ENCODE measurements at places on chromosomes 6 and 20.

GRCh38 chr6:7218406-7218988 lies 94.5 kb downstream of the SSR1 start:
- DNase-seq, result no peak
- H3K4me3 ChIP-seq, result no peak overlapping the region
- H3K4me1 ChIP-seq, result no peaks in the 10 kb centered on the region
- no peaks in the 10 kb centered on the region for H3K27me3 ChIP-seq
- peaks cover 22% of the 10 kb centered on the region for H3K36me3 ChIP-seq
- peak overlapping the region; percentile 70 for H3K27ac ChIP-seq

DNA sequence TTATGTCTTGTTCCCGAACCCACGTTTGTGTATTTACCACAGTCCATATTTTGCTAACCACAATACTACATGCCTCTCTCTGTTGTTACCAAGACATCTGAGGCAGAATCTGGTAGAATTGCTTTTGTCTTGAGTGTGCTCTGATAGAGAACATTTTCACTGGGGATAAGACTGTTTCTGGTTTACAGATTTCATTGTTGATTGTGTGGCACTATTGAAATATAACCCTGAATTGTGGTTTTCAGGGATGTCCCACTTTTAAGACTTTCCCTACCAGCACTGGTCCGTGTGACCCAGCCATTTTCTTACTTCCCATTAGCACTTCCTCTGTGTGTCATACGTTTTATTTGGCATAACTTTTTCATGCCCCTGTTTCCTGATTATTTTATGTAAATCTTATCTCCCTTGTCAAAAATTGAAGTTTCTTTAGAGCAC lies 12.2 kb downstream of the NCOA7 start:
- H3K27ac ChIP-seq, result peak overlapping the region; percentile 32
- no peak for DNase-seq
- H3K4me1 ChIP-seq, result no peaks in the 10 kb centered on the region
- H3K27me3 ChIP-seq, result no peaks in the 10 kb centered on the region
- no peaks in the 10 kb centered on the region for H3K36me3 ChIP-seq

GRCh38 chr6:3227363-3228045 lies at the start of gene TUBB2B:
TUBB2B (minus strand) TSS chr6:3227653; CDS start chr6:3227543, 110 bp downstream.
- peaks cover 14% of the 10 kb centered on the region for H3K27me3 ChIP-seq
- peaks cover 51% of the 10 kb centered on the region for H3K4me1 ChIP-seq
- DNase-seq, result no peak

DNA sequence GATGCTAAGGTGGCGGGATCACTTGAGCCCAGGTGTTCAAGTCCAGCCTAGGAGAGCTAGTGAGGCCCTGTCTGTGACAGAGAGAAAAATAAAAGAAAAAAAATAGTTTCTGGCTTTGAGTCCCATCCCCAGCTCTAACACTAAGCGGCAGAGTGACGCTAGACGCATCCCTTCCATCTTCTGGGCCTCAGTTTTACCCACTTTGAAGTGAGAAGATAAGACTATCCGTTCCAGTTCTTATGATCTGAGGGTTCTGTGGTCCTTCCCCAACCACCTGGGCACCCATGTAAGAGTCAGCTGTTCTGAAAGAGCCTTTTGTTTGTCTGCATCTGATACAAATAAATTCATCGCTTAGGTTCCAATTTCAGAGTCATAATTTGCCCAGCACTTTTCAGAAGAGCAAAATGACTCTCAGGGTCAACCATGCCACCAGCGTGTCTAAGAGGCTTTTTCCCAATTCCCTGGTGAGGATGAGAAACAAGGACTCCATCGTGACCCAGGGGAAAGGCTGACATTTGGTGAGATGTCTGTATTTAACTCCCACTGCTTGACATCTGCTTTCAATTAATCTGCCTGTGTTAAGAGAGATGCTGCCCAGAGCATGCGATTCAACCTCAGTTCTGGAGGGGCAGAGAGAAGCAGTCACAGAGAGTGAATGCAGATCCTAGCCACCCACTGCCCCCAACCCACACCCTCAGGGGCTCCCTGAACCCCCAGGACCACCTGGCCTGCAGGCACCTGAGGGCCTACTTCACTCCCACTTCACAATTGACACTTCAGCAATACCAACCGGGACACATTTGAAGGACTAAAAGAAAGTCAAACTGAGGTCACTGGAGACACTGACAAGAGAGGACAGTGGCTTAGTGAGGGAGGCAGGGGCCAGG lies 131.6 kb upstream of the TOP1 start:
- H3K27me3 ChIP-seq, result no peaks in the 10 kb centered on the region
- H3K36me3 ChIP-seq, result no peaks in the 10 kb centered on the region
- no peak for DNase-seq
- no peak overlapping the region for H3K27ac ChIP-seq
- H3K4me3 ChIP-seq, result no peak overlapping the region

DNA sequence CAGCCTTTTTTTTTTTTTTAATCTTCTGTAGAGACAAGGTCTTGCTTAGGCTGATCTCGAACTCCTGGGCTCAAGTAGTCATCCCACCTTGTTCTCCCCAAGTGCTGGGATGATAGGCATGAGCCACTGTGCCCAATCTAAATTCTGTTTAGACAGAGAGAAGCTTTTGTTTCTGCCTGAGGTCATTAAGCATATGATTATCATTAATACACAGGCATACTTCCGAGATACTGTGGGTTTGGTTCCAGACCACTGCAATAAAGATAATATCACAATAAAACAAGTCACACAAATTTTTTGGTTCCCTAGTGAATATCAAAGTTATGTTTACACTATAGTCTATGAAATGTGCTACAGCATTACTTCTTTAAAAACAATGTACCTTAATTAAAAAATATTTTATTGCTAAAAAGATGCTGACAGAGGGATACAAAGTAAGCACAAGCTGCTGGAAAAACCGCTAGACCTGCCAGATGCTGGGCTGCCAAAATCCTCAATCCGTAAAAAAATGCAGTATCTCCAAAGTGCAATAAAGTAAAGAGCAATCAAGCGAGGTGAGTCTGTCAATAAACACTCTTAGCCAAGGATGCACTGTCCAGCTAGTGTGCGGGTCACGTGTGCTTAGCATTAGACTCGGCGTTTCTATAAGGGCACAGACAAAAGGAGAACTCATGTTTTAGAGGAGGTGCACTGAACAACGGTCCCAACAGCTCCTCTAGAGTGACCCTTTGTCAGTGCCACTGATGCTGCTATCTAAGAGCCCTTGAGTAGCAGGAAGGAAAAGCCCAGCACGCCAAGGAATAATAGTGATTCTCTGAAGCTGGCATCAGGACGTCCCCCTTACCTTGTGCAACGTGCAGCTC lies 16.1 kb downstream of the TXNDC5 start:
- H3K27me3 ChIP-seq, result no peaks in the 10 kb centered on the region
- no peak overlapping the region for H3K4me3 ChIP-seq
- no peaks in the 10 kb centered on the region for H3K4me1 ChIP-seq
- no peak overlapping the region for H3K27ac ChIP-seq
- DNase-seq, result no peak

GRCh38 chr6:130794010-130794697 lies 33.1 kb upstream of the SMLR1 start:
- H3K4me3 ChIP-seq, result no peak overlapping the region
- no peaks in the 10 kb centered on the region for H3K36me3 ChIP-seq
- no peak for DNase-seq
- H3K4me1 ChIP-seq, result peaks cover 4% of the 10 kb centered on the region
- no peaks in the 10 kb centered on the region for H3K27me3 ChIP-seq

DNA sequence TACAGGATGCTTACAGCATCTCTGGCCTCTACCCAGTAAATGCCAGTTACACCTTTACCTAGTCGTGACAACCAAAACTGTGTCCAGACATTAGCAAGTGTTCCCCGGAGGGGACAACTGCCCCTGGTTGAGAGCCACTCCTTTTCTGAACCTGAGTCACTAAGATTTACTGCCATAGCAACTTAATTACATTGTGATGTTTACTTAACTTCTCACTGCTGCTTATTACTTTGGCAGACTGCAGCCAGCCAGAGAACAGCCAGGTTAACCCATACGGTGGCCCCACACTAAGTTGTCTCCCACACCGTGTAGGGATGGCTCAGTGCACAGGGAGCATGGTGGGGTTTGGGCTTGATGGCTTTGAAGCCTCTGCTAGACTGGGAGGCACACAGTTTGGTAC lies 204.7 kb upstream of the SULF2 start:
- H3K27ac ChIP-seq, result no peak overlapping the region
- no peaks in the 10 kb centered on the region for H3K4me1 ChIP-seq
- no peaks in the 10 kb centered on the region for H3K36me3 ChIP-seq
- H3K27me3 ChIP-seq, result no peaks in the 10 kb centered on the region
- no peak for DNase-seq

DNA sequence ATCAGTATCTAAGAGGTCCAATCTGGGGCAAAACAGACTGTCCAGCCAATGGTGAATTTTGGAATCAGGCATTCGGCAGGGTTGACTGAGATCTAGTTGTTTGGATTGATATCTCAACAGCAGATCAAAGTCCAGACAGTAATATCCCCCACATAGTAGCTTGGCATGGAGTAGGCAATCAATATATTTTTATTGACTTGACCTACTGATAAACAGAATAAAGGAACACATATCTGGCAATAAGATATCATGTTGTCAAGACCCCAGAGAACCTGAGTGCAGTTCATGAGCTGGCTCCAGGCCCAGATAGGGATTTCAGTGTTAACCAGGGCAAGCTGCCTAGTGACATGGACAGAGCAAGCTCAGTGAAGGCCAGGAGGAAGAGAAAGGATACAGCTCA lies 34.4 kb downstream of the TNFAIP3 start:
- no peak overlapping the region for H3K27ac ChIP-seq
- no peaks in the 10 kb centered on the region for H3K36me3 ChIP-seq
- H3K4me3 ChIP-seq, result no peak overlapping the region

DNA sequence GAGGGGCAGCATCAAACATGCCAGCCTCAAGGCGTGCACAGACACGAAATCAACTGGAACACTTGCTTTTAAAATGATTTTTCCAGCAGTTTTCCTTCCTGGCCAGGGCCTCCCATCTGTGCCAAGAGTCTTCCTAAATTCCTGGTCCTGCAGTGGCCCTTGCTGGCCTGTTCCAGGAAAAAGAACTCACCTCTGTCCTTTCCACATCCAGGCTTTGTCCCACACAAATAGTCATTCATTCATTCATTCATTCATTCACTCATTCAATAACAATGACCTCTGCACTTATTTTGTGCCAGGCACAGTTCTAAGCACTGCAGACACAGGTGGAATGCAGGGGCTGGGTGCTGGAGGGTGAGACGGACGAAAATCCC lies 89.0 kb upstream of the CCDC167 start:
- no peak overlapping the region for H3K27ac ChIP-seq
- no peaks in the 10 kb centered on the region for H3K27me3 ChIP-seq
- no peaks in the 10 kb centered on the region for H3K36me3 ChIP-seq
- no peak for DNase-seq
- H3K4me3 ChIP-seq, result no peak overlapping the region

DNA sequence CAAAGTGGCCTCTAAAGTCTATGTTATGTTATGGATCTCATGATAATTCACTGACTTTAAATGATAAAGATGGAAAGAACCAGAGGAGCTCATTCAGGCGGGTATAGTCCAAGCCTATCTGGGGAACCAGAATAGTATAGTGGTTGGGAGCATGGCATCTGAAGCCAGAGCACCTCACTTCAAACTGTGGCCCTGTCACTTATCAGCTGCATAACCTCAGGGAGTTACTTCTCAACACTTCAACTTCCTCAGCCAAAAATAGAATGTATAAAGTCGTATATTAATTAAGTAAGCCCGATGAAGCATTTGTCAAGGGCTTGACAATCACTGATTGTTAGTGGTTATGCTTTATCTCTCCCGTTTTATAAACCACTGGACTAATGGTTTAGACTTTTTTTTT lies 112.7 kb downstream of the RTN4IP1 start:
- H3K4me1 ChIP-seq, result no peaks in the 10 kb centered on the region
- H3K27ac ChIP-seq, result no peak overlapping the region
- H3K27me3 ChIP-seq, result no peaks in the 10 kb centered on the region
- H3K36me3 ChIP-seq, result no peaks in the 10 kb centered on the region
- DNase-seq, result no peak

DNA sequence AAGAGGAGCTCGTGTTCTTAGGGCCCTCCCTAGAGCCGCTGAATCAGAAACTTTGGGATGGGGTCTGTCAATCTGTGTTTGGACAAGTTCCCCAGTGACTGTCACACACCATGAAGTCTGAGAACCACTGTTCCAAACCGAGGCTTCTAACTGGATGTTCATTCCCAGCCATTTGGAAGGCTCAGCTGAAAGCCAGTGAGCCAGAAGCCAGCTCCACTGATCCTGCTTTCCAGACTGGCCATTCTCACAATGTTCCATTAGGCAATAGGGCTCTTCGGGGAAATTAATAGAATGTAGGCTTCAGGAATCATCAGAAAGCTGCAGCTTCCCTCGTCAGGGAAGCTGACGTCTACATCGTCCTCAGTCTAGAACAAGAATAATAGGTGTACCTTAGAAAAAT lies 90.8 kb upstream of the QKI start:
- DNase-seq, result no peak
- no peak overlapping the region for H3K4me3 ChIP-seq
- no peaks in the 10 kb centered on the region for H3K4me1 ChIP-seq
- H3K27ac ChIP-seq, result no peak overlapping the region

All from right atrium auricular region (tissue), 2 donors.